ENCODE measurements at places on chromosomes 6 and 20.
A peak's percentile ranks its signal among the peaks of the same experiment; 100 is the strongest.

- DNase-seq: no peak
These were observed 160.4 kb downstream of the BTBD9 start for GRCh38 chr6:38479331-38479730.

GRCh38 chr6:46199387-46199786, 28.6 kb upstream of the ENPP5 start:
- peak; percentile 81 for DNase-seq

- peak; percentile 22 for DNase-seq
These were observed 260.5 kb downstream of the CENPW start for GRCh38 chr6:126600258-126600916.

DNA sequence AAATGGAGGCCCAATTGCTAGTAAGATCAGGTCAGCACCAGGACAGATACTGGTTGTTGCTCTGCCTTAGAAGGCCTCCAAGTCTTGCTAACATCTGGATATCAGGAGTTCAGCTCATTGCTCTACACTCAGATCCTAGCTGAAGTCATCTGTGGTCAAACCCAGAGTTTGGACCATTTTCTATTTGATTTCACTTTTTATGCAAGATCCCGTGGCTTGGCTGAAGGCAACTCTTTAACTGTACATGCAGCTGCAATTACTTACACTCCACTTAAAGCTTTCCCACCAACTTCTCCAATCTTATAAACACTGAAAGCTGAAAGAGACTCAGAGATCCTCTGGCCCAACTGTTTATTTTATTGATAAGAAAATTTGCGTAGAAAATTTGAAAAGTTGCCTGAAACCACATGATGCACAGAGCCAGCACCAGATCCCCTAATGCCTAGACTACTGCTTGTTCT, 2.7 kb downstream of the SLC17A2 start:
- peak; percentile 84 for DNase-seq

GRCh38 chr6:123909989-123910388, 106.3 kb downstream of the NKAIN2 start:
- DNase-seq: no peak

DNA sequence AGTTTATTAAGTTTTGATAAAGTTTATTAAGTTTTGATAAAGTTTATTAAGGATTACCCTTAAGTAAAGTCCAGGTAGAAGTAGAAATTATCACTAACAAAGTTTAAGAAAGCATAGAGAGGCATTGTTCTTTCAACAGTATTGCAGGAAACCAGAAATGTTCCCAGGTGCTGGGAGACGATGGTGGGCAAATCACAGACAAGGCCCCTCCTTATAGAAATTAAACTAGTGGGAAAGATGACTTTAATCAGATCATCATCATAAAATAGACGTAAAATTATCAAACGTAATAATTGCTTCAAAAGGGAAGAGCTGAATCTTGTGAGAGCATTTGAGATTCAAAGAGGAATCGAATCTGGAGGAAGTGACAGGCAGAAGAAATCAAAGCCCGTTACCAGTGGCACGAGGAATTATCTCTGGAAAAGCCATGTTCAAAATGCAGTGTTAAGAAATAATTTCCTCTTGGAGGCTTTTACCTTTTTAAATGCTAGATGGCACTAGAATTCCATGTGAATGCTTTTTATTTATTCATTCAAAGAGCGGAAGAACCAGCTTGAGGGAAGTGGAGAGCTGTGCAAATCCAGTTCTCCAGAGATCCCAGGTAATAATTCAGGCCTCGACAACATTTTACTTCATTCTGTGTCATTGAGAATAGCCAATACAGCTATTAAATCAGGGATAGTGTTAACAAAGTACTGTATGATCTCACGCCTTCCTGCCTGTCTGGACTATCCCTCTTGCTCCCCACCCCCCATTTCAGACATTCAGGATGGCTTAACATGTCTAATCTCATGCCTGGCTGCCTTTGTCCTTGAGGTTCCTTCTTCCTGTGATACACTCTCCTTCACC, 1.0 kb upstream of the APMAP start:
- peak; percentile 79 for DNase-seq

- DNase-seq: no peak
These were observed 98.4 kb upstream of the DUSP22 start for GRCh38 chr6:193773-194310.

- peak; percentile 93 for DNase-seq
These were observed 211.9 kb downstream of the GMPR start for GRCh38 chr6:16450285-16450684.

- no peak for DNase-seq
These were observed 63.1 kb downstream of the ANKRD6 start for GRCh38 chr6:89495961-89496535.

GRCh38 chr6:91822581-91822980, 1235.7 kb upstream of the MAP3K7 start:
- no peak for DNase-seq

GRCh38 chr6:73471686-73472290, 10.3 kb downstream of the MTO1 start:
- DNase-seq: no peak

DNA sequence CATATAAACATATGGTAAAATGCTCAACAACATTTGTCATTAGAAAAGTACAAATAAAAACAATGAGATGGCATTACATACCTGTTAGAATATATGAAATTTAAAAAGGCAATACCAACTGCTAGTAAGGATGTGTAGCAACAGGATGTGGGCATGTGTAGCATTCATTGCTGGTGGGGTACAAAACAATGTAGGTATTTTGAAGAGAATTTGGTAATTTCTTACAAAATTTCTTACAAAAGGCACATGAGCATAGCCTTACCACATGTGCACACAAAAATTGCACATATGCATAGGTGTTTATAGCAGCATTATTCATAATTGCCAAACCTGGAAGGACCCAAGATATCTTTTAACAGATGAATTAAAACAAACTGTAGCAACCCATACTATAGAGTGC, 1355.1 kb upstream of the CITED2 start:
- DNase-seq: no peak

- DNase-seq: no peak
These were observed 71.8 kb downstream of the F13A1 start for GRCh38 chr6:6248651-6249050.

DNA sequence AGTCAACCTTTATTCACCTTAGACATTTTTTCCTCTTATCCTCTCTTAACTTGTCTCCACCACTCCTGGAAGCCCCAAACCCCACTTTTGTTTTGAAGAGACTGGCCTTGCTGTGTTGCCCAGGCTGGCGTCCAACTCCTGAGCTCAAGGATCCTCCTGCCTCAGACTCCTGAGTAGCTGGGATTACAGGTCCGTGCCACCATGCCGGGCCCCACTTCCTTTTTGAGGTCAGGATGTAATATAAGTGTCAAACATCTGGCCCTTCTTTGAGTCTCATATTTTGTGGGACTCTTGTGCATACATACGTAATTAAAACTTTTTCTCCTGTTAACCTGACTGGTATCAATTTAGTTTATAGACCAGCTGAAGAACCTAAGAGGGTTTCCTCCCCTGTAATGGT, 1.4 kb upstream of the CDK19 start:
- no peak for DNase-seq

- no peak for DNase-seq
These were observed 135.5 kb downstream of the PAX1 start for GRCh38 chr20:21840991-21841390.

- no peak for DNase-seq
These were observed 129.1 kb upstream of the OLIG3 start for GRCh38 chr6:137623293-137623692.

DNA sequence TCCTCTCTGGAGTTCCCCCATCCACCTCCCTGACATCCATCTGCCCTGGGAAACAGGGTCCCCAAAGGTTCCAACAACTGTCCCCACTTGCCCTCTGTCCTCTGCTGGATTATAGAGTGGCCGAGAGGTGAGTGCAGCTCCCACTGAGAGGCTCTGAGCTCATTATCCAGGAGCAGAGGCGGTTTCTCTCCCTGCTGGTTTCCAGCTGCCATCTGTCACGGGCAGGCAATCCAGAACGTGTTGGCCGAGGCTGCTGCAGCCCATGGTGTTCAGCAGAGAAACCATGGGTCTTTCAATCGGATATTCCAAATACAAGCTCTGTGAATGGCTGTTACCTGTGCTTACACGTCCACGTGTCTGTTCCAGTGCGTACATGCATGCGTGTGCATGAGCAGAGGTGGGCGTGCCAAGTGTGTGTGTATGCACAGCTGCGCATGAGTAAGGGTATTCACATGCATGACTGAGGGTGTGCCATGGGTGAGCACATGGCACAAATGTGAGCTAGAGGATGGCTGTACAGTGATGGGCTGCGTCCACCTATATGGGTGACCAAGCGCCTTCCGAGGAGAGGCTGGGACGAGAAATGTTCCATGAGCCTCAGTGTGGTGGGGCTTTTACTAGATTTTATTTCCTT, 183.7 kb upstream of the PMEPA1 start:
- DNase-seq: no peak

DNA sequence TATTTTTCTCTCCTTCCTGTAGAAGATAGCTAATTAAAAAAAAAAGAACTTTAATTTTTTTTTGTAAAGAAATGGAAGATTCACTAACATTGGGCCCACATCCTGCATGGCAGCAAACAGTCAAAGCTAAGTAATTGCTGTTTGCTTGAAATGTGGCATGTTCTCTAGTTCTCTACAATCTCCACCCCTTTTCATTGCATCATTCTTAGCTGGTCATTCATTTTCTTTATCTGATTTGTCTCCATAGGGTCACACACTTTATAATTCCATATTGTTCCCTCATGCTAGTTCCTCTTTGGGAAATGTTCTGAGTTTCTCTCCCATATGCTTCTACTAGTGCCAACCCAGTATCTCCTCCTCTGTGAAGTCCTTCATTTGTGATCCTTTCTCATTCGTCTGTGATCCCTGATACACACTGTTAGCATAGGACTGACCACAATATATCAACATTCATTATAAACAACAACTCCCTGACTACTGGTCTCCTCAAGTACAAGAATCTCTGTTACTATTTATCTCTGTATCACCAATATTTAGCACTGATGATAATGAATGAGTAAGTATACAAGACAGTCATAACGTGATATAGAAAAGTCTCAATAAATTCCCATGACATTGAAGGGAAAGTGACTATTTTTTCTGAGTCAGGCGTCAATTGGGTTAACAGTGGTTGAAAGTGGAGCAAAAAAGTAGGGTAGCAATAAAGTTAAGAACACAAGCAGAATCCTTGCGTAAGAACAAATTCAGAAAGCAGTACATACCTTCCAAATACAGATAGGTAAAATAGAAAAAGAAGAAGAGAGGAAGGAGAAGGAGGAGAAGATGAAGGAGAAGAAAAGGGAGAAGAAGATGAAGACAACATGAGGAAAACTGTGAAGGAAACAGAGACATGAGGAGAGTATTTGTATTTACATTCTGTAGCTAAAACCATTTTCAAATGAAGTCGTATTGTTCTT, 33.2 kb upstream of the MYB start:
- DNase-seq: no peak

GRCh38 chr6:63923139-63923739, 287.6 kb downstream of the PHF3 start:
- peak; percentile 61 for DNase-seq

GRCh38 chr6:115969930-115970273, 90.8 kb downstream of the FRK start:
- peak; percentile 48 for DNase-seq

- no peak for DNase-seq
These were observed 159.4 kb upstream of the TAB2 start for GRCh38 chr6:149158076-149158475.

- no peak for DNase-seq
These were observed 55.1 kb downstream of the GCNT2 start for GRCh38 chr6:10576226-10576625.

DNA sequence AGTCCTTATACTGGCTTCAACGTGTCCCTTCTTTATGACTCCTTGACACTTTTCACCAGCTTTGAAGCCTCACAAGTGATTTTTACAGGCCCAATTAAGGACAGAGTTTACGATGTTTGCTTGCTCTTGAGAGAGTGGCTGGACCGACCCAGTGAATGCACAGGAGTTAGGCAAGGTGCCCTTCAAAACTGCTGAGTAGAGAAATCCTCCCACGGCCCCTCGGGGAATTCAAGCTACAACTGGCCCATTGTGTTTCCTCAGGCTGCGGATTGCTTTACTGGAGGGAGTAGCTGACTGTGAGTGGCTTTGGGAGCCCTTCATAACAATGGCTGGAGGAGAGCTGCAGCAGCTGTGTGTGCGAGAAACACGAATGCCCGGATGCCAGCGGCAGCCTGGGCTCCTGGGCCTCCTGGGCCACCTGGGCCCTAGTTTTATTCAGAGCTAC, 50.0 kb downstream of the SGK1 start:
- DNase-seq: no peak

DNA sequence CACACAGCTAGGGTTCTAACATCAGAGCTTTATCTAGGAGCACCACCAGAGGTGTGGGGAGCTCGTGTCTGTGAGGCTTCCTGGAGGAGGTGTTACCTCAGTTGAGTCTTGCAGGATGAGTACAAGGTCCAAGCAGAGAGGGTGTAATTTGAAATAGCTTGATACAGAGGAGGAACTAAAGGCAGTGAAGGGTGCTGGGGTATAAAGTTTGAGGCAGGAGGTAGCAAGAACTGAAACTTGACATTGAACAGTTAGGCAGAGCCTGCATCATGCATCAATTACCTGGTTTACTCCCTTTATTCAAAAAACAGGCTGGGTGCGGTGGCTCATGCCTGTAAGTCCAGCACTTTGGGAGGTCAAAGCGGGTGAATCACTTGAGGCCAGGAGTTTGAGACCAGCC, 241.2 kb downstream of the UST start:
- no peak for DNase-seq

DNA sequence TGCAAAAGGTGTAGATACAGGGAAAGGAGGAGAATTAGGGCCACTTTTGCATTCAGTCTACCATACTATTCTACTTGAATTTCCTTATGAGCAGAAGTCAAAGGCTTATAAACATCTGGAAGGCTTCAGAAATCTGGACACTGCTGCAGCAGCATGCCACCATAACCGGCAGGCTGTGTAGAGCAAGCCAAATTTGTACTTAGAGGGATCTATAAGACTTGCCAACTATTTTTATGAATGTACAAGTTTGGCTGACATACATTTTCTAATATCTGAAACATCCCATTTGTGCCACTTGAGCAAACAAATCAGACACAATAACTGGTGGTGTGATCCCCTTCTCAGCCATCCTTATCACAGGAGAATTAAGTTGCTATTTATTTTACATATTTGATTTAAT, 14.0 kb upstream of the PLCB1 start:
- peak; percentile 89 for DNase-seq

GRCh38 chr6:44166591-44167184, 8.1 kb downstream of the CAPN11 start:
- DNase-seq: no peak

DNA sequence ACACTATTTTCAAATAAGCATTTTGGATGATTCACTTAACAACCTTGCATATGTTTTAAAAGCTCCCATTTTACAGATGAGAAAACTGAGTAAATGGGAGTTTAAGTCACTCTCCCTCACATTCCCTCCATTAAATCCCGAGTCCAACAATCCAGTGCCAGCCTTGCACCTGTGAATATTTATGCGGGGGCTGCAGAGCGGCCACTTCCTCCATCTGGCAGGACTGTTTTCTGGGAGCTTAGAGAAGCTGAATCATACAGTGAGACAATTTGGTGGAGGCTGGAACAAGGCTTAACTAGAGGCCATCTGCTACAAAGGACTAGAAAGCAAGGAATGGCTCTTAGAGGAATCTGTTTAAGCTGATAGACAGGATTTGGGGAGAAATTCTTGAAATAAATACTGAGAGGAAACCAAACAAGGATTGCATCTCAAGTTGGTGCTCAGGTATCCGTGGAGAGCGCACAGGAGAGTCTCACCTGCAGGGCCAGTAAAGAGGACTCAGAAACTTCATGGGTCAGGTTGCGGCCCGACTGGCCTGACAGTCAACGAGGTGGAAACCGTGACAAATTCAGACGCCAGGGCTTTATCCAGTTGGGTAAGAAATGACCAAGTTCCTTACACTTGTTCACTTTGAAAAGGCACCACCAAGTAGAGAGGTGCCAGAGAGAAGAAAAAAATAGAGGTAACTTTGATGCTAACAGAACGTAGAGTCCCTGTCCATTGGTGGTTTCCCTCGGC, 478.5 kb downstream of the QKI start:
- no peak for DNase-seq

Measured in fibroblast of the aortic adventitia (primary cell).